ENCODE measurements at places on chromosomes 16 and 17.

- no peak for DNase-seq
These were observed 173.2 kb downstream of the LGALS9B start for GRCh38 chr17:20294120-20294519.

DNA sequence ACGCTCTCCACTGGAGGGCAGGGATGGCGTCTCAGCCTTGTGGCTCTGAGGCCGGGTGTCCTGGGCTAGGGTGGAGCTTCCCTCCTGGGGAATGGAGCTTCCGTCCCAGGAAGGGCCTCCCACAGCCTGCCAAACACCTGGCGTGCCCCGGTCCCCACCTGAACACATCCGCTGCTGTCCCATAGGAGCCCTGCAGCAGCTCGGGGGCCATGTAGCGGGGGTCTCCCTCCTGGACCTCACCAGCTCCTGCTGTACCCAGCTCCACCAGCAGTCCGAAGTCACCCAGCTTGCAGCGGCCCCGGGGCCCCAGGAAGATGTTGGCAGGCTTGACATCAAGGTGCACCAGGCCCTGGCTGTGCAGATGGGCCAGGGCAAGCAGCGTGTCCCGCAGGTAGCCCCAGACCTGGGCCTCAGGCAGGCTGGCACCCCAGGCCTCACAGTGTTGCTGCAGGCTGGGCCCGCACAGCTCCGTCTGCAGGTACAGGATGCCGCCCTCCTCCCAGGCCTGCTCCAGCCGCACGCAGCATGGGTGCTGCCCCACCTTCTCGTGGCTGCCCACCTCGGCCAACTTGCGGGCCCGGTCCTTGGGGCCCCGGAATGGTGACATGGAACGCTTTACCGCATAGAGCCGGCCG lies 5.0 kb downstream of the PKMYT1 start:
- DNase-seq, result no peak

DNA sequence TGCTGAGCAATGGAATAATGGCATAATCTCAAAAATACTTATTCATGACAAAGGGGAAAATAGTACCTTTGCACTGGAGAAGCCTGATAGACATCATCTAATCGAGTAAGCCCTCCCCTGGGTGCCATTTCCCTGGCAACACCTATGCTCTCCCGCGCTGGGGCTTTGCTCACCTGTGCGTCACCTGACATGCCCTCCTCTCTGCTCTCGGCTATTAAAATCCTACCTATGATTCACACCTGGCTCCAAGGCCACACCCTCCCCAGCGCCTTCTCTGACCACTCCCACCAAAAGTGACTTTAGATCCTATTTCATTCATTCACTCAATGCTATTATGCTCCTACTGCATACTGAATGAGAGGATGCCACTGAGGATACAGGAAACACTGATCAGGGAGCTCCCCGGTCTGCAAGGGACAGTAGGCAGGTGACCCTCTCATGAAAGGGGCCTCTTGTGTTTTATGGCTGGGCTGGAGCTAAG lies 83.9 kb downstream of the NT5M start:
- no peak for DNase-seq

- DNase-seq, result no peak
These were observed 28.5 kb upstream of the EFCAB13 start for GRCh38 chr17:47295037-47295873.

- no peak for DNase-seq
These were observed 292.4 kb upstream of the FOXF1 start for GRCh38 chr16:86217891-86218270.

DNA sequence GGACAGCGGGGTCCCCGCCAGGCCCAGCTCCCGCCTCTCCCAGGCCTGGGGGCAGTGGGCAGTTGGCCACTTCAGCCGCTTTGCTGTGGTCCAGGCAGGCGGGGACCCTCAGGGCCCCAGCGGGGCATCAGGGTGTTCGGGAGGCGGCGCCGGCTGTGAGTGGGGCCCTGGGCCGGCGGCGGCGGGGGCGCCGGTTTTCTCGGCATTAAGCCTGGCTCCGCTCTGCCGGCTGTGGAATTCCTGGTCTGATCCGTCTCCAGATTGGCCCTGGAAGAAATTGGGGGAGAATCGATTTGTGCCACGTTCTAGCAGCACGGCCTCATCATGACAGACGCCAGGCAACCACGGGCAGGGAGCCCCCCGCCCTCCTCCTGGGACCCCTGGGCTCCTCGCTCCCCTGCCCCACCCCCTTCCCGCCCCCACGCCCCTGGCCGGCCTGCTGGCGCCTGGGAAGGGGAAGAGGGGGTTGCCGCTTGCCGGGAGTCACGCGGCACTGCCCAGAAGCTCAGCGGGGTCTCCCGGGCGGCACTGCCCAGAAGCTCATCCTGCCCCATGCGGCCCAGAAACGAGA lies 28.6 kb upstream of the SSTR5 start:
- DNase-seq, result no peak

GRCh38 chr16:66842765-66843164 lies 1.4 kb upstream of the CA7 start:
- no peak for DNase-seq

DNA sequence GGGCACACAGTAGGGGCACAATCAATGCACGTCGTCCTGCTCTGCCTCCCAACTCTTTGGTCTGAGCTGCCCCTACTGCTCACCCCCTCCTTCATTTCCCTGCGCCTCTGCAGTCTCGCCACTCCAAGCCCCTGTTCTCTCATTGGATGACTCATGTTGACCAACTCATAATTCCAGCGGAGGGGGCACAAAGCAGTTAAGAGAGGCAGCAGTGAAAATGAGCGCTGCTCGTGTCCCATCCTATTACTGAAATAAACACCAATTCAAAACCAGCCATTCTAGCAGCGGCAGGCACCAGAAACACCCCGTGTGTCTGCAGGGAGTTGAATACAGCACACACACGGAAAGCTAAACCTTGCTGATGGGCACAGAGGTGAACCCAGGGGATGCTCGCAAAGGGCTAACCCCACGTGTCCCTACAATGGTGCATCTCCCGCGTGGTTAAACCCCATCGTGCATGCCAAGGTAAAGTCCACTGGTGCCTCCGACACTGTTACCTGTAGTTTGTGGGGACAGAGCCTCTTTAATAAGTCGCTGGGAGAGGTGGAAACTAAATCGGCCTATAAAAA lies 310.4 kb downstream of the XYLT1 start:
- no peak for DNase-seq

DNA sequence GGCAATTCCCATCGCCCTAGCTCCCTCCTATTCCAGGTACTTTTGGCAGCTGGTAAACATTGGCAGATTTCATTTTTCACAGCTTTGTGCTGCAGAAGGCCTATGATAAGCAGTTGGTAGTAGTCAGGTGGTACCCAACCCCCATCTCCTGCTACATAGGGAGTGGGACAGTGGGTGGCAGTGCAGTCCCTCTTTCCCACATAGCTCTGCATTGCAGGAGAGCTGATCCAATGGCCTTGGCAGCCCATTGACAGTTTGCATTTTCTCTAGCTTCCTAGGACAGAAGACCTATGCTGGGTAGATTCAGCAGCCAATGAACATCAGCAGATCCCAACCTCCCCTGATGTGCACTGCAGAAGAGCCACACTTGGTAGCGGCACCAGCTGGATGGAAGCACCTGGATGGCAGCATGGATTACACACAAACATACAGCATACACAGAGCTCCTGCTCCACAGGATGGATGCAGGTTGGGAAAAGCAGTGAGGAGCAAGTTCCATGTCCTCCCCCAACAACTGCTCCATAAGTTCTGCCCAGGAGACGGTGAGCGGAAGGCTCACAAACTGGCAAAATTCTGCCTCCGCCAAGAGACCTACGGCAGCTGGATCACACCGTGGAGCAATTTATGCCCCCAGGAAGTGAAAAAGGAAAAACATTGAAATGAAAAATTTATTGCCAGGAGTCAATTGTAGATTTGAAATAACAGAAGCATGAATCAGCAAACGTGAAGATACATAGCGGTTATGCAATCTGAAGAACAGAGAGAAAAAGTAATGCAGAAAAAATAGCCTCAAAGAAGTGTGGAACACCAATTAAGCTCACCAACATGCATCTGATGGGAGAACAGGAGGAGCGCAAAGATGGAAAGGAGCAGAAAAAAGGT lies 95.7 kb downstream of the CACNG1 start:
- DNase-seq, result no peak

GRCh38 chr17:17067257-17067656 lies 25.0 kb downstream of the MPRIP start:
- no peak for DNase-seq

DNA sequence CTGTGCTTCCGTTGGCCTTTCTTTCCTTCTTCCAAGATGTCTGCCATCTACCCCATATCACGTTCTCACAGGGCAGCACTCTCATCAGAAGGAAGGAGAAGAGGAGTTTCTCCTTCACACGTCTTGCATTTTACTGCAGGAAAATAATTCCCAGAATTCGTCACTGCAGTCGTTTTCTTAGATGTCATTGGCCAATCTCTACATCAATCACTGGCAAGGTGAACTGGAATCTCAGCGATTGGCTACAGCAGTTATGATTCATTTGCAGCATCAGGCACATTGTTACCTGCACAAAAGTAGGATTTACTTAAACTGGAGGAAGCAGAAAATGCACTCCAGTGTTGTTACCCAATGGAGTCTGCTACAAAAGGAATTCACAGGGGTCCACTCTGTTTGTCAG lies 277.2 kb upstream of the RBFOX1 start:
- no peak for DNase-seq

GRCh38 chr17:22268912-22269220 lies 576.5 kb downstream of the KCNJ18 start:
- DNase-seq, result no peak

Measured in activated CD8-positive, alpha-beta memory T cell treated with anti-CD3 and anti-CD28 coated beads for 4 hours (primary cell).